ENCODE measurements at places on chromosomes 6 and 20.
A peak's percentile ranks its signal among the peaks of the same experiment; 100 is the strongest.

- DNase-seq: no peak
Observed at GRCh38 chr20:36845288-36845971, 30.5 kb upstream of the TLDC2 start.

DNA sequence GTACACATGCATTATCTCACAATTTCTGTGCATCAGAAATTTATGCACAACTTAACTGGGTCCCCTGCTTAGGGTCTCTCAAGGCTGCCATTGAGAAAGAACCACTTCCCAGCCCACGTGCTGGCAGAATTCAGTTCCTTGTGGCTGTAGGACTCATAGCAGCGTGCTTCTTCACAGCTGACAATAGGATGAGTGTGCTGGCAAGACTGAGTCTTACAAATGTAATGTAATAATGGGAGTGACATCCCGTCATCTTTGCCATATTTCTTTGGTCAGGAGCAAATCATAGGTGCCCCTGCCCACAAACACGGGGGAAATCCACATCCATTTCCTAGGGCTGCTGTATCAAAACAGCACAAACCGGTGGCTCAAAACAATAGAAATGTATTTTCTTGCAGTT is 77.4 kb downstream of the FIG4 start:
- no peak for DNase-seq

GRCh38 chr6:83514866-83515466 is 2.6 kb downstream of the PRSS35 start:
- peak; percentile 23 for DNase-seq

GRCh38 chr20:63015147-63015661 is 8.4 kb upstream of the BHLHE23 start:
- no peak for DNase-seq

GRCh38 chr6:87692086-87692485 is 9.9 kb downstream of the AKIRIN2 start:
- DNase-seq: no peak

GRCh38 chr20:58308290-58308679 is 1.2 kb upstream of the RAB22A start:
- no peak for DNase-seq

DNA sequence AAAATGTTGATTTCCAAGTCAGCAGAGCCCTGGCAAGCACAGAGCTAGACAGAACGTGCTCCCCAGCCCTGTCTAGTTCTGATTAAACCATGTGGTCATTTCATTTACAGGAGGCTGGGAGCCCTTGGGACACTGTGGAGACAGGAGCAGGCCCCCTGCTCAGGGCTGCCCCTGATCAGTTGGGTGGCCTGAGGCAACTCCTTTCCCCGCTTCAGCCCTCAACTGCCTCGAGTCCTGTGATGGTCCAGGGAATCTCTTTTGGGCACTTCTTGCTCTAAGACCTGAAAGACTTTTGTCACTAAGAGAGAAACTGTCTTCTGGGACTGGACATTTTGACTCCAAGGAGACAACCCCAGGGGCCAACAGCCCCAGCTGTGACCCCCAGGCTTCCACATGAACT is 13.5 kb downstream of the DYNLRB1 start:
- no peak for DNase-seq

DNA sequence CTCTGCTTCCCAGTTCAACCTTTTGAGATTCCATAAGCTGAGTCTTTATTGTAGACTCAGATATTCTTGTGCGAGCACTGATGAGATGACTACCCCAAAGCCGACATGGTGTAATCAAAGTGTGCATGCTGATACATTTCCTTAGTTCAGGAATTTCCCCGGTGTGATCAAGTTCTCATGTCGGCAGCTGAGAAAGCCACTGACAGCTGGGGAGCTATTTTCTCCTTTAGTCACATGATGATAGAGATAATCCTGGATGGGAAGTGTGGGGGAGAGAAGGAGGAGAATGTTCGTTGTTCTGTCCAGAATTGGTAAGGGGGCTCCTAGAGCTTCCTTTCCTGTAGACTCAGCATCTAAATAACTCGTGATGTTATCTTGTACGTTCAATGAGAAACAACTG is 7.7 kb upstream of the CAP2 start:
- DNase-seq: no peak

DNA sequence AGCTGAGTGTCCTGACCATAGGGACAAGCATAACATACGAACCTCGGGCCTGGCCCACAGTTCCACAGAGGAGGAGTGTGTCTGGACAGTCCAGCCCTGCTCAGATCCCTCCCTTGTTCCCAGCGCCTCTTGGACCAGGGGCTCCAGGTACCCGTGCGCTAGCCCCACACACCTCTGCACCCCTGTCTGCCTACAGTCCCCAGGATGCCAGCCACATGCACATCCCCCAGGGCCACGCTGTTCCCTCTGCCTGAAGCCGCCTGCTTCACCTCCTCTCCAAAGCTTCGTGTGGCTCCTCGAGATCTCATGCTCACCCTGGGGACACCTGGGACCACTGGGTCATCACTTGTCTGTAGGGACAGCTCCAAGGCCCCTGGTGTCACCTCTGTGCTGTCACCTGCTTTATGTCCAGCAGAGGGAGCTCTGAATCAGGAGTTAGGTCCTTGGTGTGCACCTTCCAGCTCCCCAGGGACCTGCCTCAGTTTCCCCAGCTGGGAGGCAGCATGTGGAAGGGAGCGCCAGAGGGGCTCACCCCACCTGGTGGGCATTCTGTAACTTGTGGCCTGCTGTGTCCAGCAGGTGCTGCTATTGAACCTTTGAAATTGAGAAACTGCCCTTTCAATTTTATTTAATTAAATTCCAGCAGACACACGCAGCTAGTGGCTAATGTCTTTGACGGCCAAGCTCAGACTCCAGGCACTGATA is 7.3 kb upstream of the YTHDF1 start:
- DNase-seq: peak; percentile 56

Measured in neural crest cell (in vitro differentiated cells).